ENCODE measurements at places on chromosomes 16 and 17.

DNA sequence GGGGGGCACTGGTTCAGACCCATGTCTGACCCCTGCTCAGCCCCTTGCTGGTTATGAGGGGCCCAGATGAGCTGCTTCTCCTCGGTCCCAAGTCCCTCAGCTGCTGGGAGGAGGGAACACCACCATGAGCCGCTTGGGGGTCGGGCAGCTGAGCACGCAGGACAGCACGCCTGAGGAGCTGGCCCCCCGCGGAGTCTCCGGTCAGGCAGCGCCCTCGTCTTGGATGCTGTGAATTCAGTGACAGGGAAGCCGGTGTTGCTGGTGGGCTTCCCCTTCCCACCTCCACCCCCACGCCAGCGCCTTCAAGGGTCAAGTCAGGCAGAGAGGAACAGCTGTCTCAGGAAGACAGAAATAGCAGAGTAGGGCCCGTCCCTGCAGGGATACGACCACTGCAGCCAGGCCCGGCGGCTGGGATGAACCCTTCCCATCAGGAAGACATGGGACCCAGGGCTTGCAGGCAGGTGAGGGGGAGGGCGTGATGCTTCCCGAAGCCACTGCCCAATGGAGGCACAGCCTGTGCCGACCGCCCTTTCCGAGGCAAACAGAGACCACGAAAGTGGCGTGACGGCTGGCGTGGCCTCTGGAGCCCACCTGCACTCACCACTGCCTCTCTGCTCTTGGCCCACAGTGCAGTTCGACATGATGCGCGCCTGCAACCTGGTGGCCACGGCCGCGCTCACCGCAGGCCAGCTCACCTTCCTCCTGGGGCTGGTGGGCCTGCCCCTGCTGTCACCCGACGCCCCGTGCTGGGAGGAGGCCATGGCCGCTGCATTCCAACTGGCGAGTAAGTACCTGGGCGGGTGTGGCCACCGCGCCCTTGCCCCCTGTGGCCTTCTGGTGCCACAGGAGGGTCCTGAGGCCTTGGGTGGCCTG, 8.1 kb downstream of the TMEM204 start:
- no peak for DNase-seq

DNA sequence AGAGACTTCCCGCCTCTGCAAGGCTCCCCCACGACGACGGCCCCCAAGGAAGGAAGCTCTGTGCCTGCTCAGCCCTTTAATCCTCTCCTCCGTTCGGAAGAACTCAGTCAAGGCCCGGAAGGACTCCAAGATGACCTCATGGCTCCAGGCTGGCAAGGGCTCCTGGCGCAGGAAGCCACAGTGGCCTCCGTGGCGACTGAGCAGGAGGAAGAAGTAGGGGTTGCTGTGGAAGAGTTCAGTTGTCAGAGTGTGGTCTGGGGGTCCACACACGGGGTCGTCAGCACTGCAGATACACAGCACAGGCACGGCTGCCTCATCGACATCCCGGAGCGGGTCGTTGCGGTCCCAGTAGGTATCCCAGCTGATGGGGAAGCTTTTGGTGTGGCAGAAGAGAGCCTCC, 4.2 kb downstream of the ABHD15 start:
- no peak for DNase-seq

DNA sequence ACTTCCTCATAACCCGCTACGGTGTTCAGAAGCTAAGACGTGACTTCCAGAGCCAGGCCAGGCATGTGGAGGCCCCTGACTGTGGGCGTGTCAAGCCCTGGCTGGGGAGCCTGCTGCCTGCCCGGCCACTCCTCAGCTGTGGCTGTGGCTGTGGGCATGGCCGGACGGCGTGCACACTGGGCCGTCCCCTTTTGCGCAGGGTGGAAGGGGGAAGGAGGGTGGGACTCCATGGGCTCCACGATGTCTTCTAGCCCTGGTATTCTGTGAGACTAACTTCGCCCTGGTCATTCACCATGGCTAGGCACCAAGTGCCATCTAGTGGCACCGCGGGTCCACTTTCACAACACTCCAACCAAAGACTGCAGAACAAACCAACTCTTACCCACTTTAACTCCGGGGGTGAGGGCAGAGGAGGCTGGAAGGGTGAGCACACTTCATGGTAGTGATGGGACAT, 67.9 kb downstream of the N4BP1 start:
- no peak for DNase-seq

DNA sequence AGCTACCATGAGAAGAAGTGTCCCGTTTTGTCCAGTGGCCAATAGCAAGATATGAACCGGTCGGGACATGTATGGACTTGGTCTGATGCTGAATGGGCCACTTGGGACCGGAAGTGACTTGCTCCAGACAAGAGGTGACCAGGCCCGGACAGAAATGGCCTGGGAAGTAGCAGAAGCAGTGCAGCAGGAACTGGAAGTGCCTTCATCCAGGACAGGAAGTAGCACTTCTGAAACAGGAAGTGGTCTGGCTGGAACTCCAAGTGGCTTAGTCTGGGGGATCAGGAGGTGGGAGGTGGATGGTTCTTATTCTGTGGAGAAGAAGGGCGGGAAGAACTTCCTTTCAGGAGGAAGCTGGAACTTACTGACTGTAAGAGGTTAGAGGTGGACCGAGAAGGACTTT, 5.3 kb downstream of the EFNB3 start:
- no peak for DNase-seq

DNA sequence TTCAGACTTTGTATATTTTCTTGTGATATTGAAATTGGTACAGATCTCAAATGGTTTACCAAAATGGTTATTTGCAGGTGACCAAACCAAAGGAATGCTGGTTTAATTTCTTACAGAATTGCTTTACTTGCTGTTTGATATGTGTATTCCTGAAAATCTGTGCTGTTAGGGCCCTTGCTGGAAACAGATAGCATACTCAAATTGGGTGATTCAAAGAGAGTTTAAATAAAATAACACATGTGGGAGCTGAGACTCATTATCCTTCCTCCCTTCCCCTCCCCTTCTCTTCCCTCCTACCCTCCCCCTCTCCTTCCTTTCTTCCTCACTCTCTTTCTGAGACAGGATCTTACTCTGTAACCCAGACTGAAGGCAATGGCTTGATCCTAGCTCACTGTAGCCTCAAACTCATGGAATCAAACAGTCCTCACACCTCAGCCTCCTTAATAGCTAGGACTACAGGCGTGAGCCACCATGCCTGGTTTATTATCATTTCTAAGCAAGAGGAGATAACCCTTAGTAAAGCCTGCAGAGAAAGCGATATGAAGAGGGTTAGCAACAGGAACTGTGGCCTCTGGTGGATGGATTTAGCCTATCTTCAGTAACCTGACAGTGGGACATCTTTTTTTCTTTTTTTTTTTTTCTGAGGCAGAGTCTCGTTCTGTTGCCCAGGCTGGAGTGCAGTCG, 141.9 kb downstream of the BCAS3 start:
- DNase-seq = no peak

Measured in activated CD8-positive, alpha-beta memory T cell treated with anti-CD3 and anti-CD28 coated beads for 1 hour (primary cell).